Nucleus accumbens (tissue), 56 donors: ENCODE measurements at places on chromosomes 5 and 9.

- DNase-seq: no peak
Measured at GRCh38 chr5:79408028-79408427, 105.9 kb downstream of the HOMER1 start.

DNA sequence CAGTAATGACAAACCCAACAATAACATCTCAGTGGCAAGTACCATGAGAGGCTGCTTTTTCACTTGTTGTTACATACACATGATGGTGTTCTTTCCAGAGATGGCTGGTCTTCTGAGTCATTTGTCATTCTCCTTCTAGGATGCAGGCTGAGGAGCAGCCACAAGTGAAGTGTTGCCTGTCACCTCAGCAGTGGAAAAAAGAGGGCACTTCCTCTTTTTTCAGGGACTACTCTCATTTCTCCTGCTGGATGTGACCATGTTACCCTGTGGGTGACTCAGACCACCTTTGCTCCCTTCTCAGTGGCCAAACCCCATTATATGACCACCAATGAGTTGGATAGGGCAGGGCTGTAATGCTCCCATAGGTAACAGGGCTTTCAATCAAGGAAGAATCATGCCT is 587.0 kb upstream of the ADAMTS16 start:
- DNase-seq: no peak

- no peak for DNase-seq
Measured at GRCh38 chr5:142561486-142562097, 124.3 kb downstream of the FGF1 start.

DNA sequence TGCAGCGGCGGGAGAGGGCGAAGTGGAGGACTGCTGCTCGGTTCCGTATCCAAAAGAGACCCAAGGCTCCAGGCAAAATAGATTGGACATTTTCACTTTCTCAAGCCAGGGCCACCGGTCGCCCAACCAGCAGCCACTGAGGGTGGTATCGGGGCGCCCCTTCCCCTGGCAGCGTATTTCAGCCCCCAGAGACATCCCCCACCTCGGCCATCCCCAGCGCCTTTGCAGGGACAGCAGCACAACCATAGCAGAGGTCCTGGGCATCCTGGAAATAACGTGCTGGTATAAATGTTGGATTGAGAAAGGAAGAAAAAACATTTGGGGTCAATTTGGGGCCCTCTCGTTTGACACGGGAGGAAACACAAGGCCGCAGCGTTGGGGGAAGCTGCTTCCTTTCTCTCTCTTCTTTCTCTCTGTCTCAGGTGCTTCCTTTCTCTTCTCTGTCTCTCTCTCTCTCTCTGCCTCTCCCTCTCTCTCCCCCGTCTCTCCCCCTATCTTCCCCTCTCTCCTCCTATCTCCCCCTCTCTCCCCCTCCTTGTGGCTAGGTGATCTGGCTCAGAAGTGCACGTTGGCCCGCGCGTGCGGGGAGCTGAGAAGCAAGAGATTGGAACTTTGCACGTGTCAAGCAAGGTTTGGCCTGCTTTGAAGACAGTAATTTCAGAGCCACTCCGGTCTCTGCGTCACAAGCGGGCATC is 624 bp upstream of the RETREG1 start:
- DNase-seq: no peak

DNA sequence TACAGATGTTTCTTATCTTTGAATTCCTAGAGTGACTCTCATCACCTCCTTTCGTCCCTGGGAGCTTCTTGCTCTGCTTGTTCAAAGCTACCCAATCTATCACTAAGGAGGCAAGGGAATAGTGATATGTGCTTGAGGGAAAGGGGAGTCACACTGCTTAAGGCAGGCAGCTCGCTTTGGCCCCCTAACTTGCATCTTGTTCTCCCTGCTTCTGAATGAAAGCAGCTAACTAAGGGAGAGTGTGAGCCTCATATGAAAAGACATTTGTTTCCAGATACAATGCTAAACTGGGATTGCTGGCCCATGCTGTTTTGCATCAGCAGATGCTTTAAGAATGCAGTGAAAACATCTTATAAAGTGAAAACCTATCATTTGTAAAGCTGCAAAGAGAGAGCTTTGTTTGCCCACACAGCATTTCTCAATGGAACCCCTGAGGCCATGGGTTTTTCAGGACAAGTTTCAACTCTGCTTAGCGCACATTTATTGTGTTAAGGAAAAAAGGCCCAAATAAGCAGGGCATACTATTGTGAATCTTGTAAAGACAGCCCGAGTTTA is 367.9 kb upstream of the ADAMTSL1 start:
- no peak for DNase-seq

- no peak for DNase-seq
Measured at GRCh38 chr9:115884846-115885245, 268.7 kb upstream of the PAPPA start.

DNA sequence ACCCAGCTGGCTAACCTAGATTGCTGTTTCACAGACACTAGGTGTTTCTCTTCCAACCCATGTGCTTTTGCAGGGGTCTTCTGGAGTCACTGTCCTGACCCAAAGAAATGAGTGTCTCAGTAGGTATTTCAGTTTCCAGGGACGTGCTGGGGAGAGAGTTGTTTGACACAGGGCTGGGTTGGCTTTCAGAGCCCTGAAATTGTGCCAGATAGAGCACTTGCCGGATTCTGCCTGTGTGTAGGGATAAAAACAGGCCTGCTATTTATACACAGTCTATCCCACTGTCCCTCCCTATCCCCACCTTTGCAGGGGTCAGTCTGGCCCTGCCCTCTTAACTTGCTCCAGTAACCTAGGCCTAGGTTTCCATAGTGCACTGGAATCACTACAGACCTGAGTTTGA is 957 bp upstream of the HBEGF start:
- no peak for DNase-seq

- DNase-seq: no peak
Measured at GRCh38 chr5:122195802-122196394, 66.6 kb downstream of the ZNF474 start.

DNA sequence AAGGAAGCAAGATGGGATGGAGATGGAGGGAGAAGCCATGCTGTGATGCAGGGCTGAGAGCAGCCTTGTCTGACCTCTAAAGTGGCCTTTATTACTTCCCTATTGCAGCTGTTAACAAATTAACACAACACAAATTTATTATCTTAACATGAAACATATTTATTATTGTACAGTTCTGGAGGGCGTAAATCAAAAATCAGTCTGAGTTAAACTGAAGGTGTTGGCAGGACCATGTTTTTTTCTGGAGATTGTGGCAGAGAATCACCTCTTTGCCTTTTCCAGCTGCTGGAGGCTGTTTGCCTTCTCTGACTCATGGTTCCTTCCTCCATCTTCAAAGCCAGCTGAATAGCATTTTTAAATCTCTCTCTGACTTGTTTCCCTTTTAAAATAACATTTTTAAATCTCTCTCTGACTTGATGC is 7.2 kb upstream of the MCC start:
- DNase-seq: no peak

DNA sequence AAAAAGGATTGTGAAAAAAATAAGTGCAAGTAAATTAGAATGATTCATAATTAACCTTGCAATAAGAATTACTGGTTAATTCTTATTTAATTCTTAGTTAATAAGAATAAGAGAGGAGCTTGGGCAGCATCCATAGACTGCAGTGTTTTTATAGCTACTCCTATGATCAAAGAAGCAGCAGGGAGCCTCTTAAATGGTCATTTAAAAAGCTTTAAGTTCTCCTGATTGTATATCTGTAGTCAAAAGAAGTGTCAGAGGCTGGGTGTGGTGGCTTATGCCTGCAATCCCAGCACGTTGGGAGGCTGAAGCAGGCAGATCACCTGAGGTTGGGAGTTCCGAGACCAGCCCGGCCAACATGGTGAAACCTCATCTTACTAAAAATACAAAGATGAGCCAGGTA is 14.4 kb downstream of the ACER2 start:
- no peak for DNase-seq
